Amygdala (tissue), 56 donors: ENCODE measurements at places on chromosomes 11 and 22.

GRCh38 chr11:35012467-35013191, 96.2 kb downstream of the PDHX start:
- DNase-seq: no peak

- DNase-seq: no peak
Observed at GRCh38 chr11:28535677-28536076, 427.5 kb downstream of the METTL15 start.

DNA sequence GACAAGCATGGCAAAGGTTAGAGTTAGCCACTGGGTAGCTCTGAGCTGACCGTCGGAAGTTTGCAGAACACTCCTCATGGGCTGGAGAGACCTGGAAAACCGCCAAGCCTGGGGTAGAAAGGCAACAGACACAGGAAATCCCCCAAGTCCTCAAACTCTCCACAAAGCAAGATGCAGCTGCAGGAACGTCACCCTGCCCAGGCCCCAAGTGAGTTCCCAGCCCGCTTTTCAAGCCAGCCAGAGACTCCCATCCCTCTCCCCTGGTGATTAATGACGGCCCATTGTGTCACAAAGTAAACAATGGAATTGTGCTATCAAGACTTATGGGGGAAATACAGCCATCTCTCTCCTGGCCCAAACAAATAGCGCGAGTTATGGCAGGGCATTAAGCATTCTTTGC, 633.0 kb downstream of the TBC1D22A start:
- no peak for DNase-seq

GRCh38 chr11:62682518-62682917, 3.6 kb upstream of the UBXN1 start:
- no peak for DNase-seq

DNA sequence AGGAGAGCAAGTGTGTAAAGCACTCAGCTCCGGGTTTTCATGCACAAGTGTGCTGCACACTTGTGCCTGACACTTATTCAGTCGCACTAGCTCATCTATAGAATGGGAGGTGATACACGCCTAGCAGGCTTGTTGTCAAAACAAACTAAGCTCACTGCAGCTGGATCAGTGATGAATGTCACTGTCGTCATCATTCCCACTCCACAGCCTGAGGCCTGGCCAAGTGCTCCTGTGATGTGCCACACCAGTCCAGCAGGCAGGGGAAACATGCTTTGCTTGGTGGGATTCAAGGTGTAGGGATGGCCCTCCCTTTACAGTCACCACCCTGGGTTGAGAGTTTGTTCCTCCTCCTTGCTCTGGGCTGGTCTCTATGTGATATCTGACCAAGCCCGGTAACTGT, 6.8 kb downstream of the MPST start:
- DNase-seq: no peak

DNA sequence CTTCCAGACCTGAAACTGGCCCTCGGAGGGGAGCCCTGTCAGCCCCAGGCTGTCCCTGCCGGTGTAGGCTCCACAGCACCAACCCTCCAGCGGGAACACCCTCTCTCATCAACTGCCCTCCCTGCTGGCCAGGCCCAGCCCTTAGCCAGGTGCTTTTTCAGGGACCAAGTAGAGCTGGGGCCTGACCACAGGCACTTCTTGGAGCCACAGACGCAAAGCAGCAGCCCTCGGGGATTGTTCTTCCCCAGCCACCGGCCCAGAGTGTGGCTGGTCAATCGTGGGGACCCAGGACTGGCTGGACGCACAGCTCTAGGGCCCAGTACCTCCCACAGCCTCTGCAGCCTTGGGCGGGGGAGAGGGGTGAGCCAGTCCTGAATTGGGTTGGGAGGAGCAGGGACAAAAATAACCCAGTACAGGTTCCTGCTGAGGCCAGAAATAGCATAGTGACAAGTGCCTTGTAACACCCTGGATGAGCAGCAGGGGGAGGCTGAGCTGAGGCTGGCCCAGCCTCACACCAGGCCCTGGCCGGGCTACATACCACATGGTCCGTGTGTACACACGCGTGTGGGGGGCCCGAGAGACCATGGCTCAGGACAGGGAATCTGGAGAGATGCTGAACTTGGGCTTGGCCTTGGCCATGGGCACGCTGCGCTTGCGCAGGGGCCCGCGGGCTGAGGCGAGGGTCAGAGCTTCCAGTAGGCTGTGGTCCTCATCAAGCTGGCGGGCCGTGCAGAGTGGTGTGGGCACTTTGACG, 2.0 kb downstream of the KCNJ11 start:
- no peak for DNase-seq

DNA sequence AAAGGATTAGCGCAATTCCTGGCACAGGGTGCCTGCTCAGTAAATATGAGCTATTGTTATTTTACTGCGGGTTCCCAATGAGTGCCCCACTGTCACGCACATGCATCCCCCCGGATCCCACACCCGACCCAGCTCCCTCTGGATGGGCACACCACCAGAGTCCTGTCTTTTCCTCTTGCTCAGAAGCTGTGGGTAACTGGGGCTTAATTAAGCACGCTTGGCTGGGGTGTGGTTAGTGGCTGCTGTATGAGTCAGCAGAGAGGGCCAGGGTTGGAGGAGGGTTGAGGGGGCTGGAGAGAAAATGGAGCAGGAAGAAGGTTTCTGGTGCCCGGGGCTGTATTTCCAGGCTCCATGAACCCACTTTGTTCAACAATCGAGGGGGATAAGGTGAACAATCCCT, 30.3 kb upstream of the NECTIN1 start:
- no peak for DNase-seq

GRCh38 chr11:34242037-34242625, 115.7 kb downstream of the ABTB2 start:
- no peak for DNase-seq

DNA sequence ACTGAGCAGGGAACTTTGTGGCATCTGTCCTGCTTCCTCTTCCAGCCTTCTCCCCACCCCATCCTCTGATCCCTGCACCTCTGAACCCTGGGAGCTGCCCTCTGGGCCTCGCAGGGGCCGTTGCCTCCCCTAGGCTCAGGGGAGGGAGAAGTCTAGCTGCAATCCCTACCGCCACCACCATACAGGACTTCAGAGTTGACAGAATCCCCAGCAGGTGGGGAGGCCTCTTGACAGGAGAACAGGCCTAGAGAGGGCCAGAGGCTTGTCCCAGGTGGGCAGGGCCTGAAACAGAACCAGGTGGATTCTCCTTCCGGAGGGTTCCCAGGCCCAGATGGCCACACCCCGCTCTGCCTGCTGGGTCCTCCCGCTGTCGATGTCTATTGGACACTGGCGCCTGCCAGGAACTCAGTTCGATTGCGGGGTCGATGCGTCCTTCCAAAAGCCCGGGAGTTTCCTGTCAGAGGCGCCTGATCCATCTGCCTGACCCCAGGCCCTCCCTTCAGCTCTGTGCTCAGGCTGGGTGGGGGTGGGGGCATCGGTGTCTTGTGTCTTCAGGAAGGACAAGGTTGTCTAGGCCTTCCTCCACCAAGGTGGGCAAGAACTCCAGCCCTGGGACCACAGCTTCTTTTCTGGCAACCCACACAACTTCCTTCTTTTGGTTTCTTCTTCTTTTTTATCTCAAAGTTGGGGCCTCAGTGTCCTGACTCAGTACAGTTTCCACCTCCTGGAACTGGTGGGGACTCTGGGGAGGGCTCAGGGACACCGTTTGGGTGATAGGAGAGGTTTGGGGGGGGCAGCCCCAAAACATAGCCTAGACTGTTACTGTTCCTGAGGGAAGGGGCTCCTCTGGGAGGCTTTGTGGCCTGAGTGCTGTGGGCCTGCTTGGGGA, 6.4 kb downstream of the STARD10 start:
- DNase-seq: no peak
